Body of pancreas (tissue), 4 donors: ENCODE measurements at places on chromosomes 5 and 9. TPM values are rescaled to one million over a fixed set of nuclear protein-coding genes. Genes with fewer than 3 reads are reported as not detected.
A peak's percentile ranks its signal among the peaks of the same experiment; 100 is the strongest.

The SIMC1 gene
- total RNA-seq: 21.8 TPM

The TOPORS gene
- total RNA-seq: 9.9 TPM

The SLC6A19 gene
- total RNA-seq: 0.66 TPM

DNA sequence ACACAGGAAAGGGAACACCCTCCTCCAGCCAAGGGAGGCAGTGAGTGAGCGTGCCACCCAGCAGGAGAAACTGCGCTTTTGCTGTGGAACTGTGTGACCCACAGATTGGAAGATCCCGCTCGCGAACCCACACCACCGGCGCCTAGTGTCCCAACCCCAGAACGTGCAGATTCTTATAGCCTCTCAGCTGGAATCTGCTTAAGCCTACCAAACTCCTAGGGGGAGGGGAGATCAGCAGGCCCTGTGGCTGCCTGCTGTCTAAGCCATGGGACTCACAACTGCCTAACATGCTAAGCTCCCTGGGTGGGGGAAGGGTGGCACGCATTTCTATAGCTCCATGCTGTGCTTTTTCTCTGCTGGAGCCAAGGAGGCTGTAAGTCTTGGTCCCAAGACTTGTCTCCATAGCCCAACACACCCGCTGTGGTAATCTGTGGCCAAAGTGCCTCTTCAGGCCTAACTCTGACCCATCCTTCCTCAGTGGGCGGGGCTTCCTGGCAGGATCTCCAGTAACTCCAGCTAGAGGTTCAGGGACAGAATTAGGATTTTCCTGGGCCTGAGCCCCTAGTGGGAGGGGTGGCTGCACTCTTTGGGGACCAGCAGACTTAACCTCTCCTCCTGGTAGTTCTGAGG lies 485.0 kb downstream of the TAF11L14 start:
- DNase-seq: no peak

DNA sequence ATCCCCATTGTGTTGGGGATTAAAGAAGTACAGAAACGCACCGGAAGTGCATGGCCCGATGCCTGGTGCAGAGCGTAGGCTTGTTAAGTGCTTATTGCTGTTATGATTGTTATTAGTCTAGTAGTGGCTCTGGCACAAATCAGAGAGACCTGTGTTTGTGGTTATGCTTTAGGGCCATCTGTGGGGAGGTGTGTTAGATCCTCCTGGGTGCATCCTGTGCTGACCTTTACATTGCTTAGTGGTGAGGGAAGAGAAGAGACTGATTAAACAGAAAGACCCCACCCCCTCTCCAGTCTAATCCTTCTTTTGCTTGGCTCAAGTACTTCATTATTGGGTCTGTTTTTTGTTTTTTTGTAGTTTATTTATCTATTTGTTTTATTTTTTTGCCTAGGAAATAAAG lies 112.7 kb upstream of the SPRY4 start:
- no peak for DNase-seq

GRCh38 chr5:96569770-96570169 lies 92.4 kb upstream of the CAST start:
- DNase-seq: no peak

DNA sequence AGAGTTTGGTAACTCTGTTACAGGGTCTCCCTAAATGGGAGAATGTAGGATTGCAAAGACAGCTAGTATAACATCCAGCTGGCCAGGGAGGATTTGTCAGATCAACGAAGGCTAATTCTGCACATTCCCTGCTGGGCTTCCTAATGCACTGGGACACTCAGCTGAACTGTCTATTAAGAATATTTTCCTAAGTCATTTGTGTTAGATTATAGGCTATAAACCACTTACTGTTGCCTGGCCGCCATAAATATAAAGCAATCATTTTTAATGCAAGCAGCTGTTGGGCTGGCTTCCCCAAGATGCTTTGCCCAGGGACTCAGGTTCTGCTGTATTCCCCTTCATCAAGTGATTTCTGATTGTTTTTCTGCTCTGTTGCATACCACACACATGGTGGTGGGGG lies 35.3 kb upstream of the SLIT3 start:
- no peak for DNase-seq

GRCh38 chr5:169993485-169993790 lies 13.1 kb upstream of the INSYN2B start:
- no peak for DNase-seq

DNA sequence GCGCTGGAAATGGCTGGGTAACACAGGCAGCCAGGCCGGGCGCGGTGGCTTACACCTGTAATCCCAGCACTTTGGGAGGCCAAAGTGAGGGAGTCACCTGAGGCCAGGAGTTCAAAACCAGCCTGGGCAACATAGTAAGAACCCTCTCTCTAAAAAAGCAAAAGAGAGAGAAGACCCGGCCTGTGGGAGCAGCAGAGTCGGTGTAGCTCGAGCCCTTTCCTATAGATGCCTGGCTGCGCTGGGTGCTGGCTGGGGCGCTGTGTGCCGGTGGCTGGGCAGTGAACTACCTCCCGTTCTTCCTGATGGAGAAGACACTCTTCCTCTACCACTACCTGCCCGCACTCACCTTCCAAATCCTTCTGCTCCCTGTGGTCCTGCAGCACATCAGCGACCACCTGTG lies 9.2 kb downstream of the UCK1 start:
- no peak for DNase-seq

DNA sequence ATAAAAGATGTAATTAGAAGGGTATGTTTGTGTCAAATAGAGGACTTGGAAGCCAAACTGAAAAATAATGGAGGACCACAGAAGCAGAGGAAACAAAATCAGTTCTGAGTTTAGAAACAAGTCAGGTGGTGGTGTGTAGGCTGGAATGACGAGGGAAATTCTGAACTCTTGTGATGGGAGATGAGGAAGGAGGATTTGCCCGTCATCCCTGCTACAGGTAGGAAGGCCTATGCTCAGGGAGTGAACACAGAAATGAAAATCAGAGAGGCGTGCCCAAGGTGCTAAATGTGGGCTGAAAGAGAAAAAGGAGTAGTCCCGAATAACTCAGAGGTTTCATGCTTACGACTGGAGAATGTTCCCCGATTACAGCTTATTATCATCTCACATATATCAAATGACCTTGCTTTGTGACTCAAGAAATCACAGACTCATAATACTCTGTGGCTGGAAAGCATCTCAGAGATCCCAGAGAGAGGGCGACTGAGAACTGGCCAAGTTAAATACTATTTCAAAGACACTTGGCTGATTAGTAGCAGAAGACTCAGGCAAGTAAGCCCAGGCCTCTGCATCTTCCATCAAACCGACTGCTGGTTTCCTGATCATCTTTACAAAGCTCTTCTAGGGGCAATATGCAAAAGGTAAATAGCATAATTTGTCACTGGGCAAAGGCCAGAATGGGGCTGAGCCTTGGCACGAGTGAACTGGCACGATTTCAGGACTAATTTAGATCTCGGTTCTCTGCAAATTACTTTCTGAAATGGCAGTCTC lies 126.0 kb downstream of the SUSD1 start:
- DNase-seq: no peak

The APBA1 gene
- 3.6 TPM for total RNA-seq

The FABP6 gene
- total RNA-seq: not detected

DNA sequence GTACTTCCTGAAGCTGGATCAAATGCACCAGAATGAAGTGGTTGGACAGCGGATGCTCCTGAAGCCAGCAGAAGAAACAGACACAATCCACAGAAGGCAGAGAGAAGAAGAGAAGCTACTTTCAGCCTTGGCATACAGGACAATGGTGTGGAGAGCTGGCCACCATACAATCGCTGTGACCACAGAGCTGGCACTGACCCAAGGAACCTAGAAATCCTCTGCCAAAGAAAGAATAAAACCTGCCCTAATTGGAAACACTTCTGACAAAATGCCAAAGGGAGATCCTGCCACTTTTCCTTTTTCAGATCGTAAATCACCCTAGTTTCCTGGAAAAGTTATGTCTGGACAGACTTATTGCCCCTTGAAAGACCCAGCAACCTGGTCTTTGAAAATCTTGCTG lies 77.8 kb downstream of the BAAT start:
- peak; percentile 15 for DNase-seq

The PDE8B gene
- 8.3 TPM for total RNA-seq

The CCT5 gene
- total RNA-seq: 45.4 TPM

- DNase-seq: no peak
These were observed 582.2 kb downstream of the CETN3 start for GRCh38 chr5:89827359-89827758.

DNA sequence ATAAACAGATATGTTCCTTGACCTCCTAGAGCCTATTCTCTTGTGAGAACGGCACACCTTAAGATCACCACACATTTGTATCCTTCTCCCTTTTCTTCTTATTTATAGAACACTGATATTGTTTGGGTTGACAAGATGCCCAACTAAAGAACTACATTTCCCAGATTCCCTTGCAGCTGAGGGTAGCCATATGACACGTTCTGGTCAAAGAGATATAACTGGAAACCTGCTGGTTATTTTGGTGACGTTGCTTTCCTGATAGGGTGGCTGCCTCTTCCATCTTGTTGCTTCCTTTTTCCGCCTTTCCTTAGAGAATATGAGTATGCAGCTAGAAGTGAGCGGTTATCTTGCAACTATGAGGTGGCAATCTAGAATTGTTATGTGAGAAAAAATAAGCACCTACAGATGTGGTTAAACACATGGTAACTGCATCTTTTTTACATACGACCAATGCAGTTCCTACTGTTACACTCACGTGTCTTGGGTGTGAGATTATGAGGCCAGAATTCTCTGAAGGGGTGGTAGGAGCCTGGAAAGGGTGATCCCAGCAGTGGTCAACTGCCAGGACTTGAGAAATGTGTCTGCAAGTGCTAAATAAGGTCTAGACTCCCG lies 72.9 kb downstream of the SEC61B start:
- DNase-seq: no peak

The KIF20A gene
- 0.26 TPM for total RNA-seq

DNA sequence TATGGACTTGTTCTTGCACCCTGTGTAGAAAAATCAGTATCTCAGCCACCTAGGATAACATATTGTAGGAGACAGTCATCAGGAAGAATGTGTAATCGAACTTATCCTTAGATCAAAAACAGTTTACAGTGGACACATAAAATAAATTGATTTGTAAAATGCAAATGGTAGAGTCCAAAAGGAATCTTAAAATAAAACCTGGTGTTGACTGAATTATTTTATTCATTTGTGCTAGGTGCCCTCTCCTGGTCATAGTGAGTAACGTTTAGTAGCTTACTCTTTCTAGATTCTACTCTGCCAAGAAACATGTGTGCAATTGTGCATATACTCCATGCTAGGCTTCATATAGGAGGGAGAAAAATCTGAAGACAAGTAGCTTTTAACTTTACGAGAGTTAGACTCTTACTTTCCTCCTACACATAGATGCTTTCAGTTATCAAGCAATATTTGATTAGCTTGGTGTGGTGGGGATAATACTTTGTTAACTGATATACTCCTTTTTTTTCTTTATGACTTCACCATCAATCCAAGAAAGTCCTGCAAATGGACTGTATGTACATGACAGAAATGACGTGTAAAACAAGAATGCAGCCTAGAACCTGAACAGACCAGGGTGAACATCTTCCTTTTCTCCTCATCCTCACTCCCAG lies 23.7 kb upstream of the LOX start:
- DNase-seq: no peak

DNA sequence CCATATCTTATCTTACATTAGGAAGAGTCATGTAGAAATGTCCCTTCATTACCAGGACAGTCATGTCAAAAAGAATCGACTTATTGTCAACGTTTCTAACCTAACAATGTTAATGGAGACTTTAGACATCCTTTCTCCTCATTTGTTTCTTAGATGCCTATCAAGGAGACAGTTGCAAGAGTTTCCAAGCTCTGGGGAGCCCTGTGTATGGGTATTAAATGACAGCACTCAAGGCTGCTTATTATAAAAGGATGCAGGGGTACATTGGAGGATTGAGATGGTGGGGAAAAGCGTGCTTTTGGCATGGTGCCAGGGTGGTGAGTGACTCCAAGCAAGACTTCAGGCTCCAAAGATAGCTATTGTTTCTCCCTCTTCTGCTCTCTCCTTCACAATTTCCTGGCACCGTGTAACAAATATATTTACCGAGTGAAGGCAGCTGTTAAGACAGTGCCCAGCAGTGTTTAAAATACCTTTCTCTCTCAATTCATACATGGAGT lies 461.3 kb upstream of the CLINT1 start:
- no peak for DNase-seq

- no peak for DNase-seq
These were observed 8.7 kb upstream of the SPARC start for GRCh38 chr5:151695464-151695863.

The MRNIP gene
- total RNA-seq: 23.4 TPM

The BNIP1 gene
- 3.1 TPM for total RNA-seq

GRCh38 chr5:132102944-132103331 lies 29.3 kb downstream of the CSF2 start:
- DNase-seq: no peak

The SPINK4 gene
- not detected for total RNA-seq

The LHX2 gene
- not detected for total RNA-seq

The RLN1 gene
- total RNA-seq: not detected

DNA sequence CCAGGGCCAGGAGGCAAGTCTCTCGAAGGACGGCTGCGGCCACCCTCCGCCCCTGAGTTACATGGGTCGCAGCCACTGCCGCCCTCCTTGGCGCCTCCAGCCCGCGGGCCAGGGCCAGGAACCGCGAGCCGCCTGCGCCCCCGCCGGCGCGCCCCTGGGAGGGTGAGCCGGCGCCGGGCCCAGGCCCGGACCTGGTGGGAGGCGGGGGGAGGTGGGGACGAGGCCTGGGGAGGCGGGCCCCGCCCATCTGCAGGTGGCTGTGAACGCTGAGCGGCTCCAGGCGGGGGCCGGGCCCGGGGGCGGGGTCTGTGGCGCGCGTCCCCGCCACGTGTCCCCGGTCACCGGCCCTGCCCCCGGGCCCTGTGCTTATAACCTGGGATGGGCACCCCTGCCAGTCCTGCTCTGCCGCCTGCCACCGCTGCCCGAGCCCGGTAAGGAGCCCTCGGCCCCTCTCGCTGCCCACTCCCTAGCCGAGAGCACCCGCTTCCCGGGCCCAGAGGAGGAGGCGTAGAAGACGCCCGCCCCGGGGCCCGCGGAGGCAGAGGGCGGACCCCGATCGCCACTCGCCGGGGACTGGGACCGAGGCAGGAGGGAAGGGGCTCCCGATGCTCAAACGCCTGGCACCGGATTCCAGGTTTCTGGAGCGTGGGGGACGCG lies at the start of gene ASS1:
Gene ASS1 (plus strand): TSS at position 397 of the 657 bp plus-strand sequence. CDS start 7,268 bp downstream, outside the sequence.
- peak; percentile 89 for DNase-seq

DNA sequence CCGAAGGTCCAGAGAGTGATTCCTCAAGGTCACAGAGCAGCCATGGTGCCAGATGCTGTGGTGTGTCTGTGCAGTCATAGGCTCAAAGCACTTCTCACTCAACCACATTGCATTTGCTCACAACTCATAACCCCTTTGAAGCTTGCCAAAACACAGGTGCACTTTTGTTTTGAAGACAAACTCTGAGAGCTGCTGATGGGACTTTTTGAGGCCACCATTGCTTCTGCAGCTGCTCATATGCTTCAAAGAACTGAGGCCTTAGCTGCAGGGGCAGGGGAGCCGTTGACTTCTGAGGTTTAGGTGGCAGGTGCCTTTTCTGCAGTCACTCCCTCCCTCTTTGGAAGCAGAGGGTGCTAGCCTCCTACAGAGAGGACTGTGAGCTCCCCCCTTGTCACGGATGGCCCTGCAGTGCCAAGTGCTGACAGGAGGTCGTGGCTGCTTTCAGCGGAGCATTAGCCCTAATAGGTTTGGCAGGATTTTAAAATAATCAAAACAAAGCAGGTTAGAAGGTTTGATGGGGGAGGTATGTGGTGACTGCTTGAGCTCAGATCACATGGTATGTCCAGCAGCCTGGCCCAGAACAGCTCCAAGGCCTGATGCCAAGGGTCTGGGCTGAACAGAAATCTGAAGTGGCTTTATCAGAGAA lies 232.1 kb downstream of the MAN2A1 start:
- no peak for DNase-seq
